ENCODE measurements at places on chromosomes 2 and 18.
A peak's percentile ranks its signal among the peaks of the same experiment; 100 is the strongest.

DNA sequence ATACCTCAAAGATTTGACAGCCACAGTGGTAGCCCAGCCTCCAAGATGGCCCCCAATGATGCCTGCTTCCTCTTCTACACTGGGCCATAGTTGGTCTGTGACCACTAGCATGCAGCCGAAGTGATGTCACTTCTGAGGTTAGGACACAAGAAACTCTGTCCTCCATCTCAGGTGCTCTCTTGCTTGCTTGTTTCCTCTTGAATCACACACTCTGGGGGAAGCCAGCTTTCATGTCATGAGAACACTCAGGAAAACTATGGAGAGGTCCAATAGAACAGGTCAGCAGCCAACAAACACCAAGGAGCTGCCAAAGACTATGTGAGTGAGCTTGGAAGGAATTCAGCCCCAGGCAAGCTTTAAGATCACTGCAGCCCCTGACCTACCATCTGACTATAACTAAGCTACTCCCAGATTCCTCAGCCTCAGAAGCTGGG, 3.3 kb upstream of the ADAM17 start:
- no peak for DNase-seq

GRCh38 chr2:237208373-237209260, 122.9 kb downstream of the COPS8 start:
- peak; percentile 64 for DNase-seq

DNA sequence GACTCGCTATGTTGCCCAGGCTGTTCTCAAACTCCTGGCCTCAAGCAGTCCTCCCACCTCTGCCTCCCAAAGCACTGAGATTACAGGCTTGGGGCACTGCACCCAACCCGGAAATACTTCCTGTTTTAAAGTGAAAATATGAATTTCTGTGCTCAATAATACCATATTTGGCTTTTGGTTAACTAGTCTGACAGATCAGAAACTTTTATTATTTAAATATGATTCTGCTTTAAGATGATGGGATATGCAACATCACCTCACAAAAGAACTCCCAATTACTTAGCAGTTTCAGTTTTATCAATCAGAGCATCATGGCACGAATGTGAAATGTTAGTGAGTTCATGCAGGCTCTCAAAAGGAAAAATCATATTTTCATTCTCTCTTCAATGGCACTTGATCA, 120.6 kb downstream of the PTRHD1 start:
- no peak for DNase-seq

DNA sequence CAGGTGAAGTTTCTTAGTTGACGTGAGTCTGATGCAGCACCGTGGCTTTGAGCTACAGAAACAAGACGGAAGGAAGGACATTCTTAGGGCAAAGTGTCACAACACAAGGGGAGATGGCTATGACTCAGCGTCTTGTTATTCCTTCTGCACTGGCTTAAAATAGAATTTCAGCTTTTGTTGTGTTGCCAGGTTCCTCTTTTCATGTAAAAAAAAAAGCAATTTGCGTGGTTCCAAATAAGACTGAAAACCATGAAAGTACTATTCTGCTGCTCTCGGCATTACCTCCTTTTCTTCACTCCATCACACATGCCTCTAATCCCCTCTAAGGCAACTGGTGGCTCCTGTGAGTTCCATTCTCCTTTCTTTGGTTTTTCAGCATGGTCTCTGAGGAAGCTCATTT, 150.1 kb downstream of the ANTXR1 start:
- DNase-seq = peak; percentile 23

DNA sequence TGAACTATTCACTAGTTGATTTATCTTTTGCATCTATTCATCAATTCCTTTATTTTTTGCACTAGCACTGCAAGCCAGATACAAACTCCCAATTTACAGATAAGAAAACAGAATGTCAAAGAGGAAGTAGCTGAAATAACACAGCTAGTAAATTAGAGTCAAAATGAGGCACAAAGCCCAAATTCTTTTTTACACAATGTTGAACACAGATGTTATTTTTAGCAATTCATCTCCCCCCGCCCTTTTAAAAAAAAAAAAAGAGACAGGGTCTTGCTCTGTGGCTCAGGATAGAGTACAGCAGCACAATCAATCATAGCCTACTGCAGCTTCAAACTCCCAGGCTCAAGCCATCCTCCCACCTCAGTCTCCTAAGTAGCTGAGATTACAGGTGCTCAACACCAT, 127.8 kb downstream of the CCBE1 start:
- no peak for DNase-seq

- DNase-seq = peak; percentile 25
Measured at GRCh38 chr2:235162082-235162836, 210.4 kb downstream of the SH3BP4 start.

- DNase-seq = no peak
Measured at GRCh38 chr18:27668158-27668557, 483.1 kb upstream of the CHST9 start.

DNA sequence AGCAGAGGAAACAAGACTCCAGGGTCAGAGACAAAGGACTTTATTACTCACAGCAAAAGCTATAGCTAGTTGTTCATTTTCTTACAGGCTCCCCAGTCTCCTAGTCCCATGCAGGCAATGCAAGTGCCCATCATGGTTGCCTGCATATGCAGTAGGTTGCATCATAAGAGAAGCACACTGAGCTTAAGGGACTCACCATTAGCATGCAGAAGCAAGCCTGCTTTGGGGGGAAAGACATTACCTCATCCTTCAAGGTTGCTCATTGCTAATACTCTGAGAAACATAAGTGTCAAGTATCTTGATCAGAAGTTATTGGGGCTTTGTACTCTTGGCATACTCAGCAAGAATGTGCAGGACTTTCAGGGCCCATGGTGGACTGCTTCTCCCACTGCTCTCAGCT, 114.6 kb upstream of the CCDC68 start:
- peak; percentile 12 for DNase-seq

DNA sequence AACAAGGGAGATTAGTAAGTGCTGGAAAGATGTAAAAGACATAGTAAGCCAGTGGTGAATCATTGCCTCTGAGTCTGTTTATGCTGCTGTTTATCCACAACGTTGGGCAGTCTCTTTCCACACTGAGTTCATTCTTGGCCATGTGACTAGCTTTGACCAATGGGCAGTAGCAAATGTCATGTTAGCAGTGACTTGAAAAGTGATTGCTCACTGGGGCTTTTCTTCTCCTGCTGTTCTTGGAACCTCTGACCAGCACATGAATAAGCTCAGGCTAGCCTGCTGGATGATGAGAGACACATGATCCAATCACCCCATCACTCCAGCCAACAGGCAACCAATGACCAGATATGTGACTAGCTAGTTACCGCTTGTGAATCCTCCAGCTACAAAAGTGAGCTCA, 360.4 kb downstream of the SLC4A3 start:
- DNase-seq = no peak

DNA sequence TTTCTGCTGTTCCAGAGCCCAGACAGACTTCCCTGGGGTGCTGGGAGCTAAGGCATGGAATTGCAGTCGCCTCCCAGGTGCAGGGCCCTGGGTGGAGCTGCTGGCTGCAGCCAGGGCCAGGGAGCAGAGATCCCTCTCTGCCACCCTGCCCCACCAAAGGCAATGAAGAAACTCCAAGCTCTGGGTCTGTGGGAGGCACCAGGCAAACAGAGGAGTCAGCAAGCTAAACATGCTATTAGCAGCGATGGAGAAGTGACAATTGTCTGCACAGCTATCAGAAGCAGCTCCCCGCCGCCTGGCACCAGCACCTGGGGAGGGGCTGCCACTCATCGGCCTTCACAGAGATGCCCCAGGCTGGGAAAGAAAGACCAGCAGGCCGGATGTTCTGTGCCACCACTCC, 28.0 kb upstream of the COX5B start:
- no peak for DNase-seq

- DNase-seq = peak; percentile 13
Measured at GRCh38 chr18:21803495-21803894, 62.9 kb downstream of the MIB1 start.

- DNase-seq = no peak
Measured at GRCh38 chr18:25364732-25365131, 12.8 kb upstream of the ZNF521 start.

DNA sequence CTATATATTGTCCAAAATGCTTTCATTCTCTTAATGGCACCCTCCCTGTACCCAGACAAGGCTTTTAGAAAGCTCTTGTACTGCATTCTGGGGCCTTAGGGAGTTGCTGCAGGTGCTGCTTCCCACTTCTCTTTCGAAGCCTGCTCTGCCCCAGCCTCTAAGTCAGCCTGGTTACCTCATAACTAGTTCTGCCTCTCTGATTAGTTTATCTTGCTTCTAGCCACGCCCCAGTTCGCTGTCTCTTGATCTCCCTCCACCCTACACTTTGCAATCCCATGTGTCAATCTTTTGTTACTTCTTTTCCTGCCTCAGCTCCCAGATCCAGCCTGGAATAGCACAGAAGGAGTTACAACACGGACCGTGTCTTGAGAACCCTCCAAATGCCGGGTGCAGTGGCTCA, 13.8 kb upstream of the NCOA1 start:
- DNase-seq = no peak

GRCh38 chr2:140584471-140584870, 1546.3 kb downstream of the LRP1B start:
- no peak for DNase-seq

- DNase-seq = no peak
Measured at GRCh38 chr2:229910147-229910831, 11.5 kb downstream of the TRIP12 start.

DNA sequence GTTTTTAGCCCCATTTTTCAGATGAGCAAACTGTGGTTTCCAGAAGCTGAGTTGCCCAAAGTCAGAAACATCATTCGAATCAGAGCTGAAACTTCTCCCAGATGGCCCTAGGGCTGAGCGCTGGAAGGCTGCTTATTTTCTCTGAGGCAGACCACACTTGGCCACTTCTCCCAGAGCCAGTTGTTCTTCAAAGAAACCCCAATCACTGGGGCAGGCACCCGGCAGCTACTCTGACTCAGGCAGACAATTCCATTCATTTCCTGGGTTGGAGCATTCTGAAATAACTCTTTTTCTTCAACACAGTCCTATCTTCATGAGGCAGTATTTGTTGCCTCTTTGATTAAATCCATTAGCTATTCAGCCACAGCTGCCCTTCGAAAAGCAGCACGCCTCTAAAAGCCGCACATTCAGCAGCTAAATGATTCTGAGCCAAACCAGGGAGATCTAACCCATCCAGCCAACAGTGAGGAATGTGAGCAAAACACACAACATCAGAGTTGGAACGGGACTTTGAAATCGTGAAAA, 40.9 kb downstream of the LRATD1 start:
- no peak for DNase-seq

GRCh38 chr2:117963446-117963845, 50.4 kb downstream of the CCDC93 start:
- DNase-seq = no peak

DNA sequence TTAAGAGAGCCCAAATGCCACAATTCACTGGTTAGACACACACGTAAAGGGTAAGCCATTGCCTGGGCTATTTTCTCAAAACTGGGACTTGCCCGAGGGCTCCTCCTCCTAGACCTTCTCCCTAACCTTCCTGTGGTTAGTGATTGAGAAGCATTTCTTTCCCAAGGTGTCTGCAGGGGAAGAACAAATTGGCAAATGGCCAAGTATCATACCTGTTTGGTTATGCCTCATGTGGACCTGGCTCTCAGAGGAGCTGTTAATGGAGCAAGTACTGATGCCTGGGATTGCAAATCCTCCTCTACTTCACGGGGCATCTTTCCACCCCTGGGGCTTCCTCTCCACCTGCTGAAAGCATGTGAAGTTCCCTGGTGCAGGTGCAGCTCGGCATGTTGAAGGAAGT, 187.5 kb upstream of the CYRIA start:
- DNase-seq = no peak

DNA sequence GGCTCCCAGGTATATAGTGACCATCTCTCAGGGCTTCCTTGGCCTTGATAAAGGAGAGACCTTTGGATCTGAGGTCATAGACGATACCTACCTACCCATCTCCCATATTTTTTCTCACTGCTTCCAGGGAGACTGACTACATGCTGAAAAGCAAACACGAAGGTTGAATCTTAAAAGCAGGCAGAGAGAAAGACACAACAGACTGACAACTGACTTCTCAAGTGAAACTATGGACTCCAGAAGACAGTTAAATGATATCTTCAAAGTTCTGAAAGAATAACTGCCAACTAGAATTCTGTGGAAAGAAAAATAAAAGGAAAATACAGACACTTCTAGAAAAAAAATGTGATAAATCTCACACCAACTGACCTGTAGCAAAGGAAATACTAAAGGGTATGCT, 76.5 kb upstream of the HAAO start:
- DNase-seq = no peak

DNA sequence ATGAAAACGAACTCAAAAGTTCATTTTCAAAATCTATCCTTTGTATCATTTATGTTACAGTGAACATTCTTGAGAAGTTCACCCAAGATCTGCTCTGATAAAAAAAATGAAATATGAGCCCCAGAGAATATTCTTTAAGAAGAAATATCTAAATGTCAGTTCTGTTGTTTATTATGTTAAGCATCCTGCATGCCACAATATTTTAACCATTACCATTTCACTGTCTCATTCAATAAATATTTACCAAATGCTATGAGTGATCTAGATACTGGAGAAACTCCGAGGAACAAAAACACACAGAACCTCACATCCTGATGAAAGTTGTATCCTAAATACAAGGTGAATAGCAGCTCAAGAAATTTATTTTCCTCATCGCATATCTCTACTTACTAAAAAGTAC, 170.2 kb downstream of the ZNF385B start:
- no peak for DNase-seq

DNA sequence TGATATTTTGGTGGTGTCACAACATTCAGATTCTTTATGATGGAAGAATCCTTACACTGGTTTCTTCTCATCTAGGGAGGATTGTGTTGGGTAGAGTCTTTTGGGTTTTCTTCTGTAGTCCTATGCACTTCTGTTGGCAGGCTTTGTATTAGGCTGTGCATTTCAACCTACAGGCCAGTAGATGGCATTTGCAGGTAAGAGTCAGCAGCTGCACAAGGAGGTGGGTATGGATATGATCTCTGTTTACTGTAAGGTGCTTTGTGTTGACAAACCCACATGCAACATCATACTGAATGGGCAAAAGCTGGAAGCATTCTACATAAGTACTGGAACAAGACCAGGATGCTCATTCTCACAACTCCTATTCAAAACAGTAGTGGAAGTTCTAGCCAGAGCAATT, 656.8 kb downstream of the METTL4 start:
- DNase-seq = peak; percentile 1

- no peak for DNase-seq
Measured at GRCh38 chr18:43115076-43115921, at the start of gene RIT2. RIT2 (minus strand) TSS chr18:43115685.

- no peak for DNase-seq
Measured at GRCh38 chr2:182049372-182050148, 63.9 kb downstream of the PPP1R1C start.

DNA sequence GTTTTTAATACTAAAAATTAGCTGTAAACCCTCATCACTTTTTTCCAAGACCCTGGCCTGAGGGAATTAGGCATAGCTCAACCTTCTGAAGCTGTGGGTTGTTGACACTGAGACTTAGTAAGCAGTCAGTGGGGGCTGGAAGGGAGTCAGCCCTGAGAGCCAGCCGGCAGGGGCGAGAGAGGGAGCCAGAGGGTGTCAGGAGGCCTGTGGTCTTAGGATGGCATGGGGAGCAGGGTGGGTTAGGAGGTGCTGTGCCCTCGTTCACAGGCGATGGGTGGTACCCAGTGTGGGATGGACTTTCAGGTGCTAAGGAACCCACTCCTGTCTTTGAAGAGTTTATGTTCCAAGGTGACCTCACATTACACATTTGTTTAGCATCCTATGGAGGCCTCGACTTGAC, 49.3 kb downstream of the IL1RL2 start:
- no peak for DNase-seq

All from A673 (cell line).